HCEC 1CT (cell line): ENCODE measurements at places on chromosomes 4 and X.
A peak's percentile ranks its signal among the peaks of the same experiment; 100 is the strongest.

DNA sequence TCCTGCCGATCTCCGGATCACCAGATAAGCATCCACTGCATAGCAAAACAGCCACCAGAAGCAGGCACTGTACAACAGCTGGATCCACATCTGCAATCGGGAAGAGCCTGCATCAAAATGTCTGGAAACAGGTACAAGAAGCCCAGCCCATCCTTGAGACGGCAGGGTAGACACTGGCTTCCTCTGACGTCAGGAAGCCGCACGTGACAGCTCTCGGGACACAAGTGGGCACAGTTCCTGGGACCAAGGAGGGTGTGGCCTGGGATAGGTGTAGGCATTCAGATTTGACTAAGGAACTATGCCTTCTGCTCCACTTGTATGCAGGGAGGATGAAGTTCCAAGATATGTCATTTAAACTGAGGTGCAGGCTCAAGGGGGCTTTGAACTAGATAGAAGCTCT is 6.3 kb downstream of the GPR143 start:
- no peak for DNase-seq

DNA sequence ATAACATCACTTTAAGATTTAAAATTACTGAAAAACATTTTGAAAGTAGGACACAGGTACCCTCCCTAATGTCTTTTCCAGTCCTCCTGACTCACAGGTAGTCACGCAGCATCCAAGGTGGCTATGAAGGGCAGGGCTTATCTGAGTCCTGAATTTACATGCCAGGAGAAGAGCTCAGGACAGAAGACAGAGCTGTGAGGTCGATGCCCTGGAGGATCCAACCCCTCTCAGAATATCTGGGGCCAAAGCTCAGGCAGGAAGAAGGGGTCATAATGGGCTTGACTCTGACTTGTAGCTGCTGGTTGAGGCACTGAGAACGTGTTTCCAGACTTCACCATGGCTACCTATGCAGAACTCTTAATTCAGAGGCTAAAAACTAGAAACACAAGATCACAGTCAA is 177.5 kb downstream of the AASDH start:
- DNase-seq: no peak

GRCh38 chr4:142549726-142550463 is 296.2 kb downstream of the INPP4B start:
- DNase-seq: peak; percentile 72

- no peak for DNase-seq
These were observed 26.2 kb upstream of the ARHGEF6 start for GRCh38 chrX:136806891-136807410.

- peak; percentile 91 for DNase-seq
These were observed 14.7 kb upstream of the ANXA5 start for GRCh38 chr4:121711263-121712000.
